HTR-8/SVneo (cell line): ENCODE measurements at places on chromosomes 6 and 20.

DNA sequence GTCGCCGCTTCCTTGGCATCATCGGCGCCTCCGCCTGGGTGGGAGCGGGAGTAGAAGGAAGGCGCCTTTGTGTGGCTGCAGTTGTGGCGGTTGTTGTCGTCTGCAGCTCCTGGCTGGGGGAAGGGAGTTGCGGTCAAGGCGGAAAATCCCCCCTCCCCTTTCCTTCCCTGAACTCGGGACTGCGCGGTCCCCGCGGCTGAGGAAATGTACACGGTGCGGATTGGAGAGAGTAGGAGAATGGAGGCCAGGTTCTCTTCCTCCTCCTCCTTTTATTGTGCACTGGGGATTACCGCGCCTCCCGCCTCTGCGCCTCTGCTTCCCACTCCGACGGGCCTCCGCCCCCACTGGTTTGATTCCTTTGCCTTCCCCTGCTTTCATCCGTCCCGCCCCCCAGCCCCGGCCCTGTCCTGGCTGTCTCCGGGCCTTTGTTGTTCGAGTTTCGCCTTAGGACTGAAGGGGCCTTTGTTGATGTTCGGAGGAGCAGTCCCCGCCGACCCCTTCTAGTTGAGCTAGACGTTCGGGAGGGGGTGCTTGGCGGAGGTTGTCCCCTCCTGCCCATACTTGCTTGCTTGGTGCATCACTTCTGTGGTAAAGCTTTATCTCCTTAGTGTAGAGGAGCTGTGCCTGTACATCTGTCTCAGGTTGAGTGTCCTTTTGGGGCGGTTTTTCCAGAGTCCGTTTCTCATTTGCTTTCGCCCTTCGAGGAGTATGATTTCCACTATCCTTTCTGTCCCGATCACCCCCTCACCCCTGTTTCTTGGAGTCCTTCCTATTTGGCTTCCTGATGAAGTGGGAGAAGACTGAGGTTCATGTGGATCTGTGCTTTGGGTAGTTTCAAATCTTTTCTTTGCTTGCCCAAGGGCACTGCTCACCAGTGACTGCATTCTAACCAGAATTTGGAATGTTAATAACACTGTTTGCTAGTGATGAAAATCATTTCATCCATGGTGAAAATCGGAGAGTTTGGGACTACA is 764 bp downstream of the ZNF292 start:
- peak; percentile 13 for DNase-seq

- no peak for DNase-seq
These were observed 79.8 kb upstream of the FAM184A start for GRCh38 chr6:119158057-119158848.

DNA sequence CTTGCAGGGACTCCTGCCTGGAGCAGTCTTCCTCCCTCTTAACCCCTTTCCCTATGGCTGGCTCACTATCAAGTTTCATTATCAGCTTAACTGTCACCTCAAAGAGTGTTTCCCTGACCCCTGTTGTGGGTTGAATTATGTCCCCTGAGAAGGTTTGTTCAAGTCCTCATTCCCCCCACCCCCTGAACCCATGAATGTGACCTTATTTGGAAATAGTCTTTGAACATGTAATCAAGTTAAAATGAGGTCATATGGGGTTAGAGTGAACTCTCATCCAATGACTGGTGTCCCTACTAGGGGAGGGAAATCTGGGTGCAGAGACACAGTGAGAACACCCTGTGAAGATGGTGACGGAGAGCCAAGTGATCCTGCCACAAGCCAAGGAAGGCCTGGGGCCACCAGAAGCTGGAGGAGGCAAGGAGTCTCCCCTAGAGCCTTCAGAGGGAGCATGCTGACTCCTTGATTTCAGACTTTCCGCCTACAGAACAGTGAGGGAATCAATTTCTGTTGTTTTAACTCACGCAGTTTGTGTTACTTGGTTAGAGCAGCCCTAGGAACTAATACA is 165.2 kb upstream of the TOP1 start:
- no peak for DNase-seq

DNA sequence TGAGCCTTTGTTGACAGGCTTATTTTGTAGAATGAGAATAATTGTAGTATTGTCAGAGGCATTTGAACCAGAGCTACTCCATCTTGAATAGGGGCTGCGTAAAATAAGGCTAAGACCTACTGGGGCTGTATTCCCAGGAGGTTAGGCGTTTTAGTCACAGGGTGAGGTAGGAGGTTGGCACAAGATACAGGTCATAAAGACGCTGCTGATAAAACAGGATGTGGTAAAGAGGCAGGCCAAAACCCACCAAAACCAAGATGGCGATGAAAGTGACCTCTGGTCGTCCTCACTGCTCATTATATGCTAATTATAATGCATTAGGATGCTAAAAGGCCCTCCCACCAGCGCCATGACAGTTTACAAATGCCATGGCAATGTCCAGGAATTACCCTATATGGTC is 82.7 kb downstream of the PFDN4 start:
- DNase-seq = no peak

GRCh38 chr20:9200620-9201019 is 131.7 kb downstream of the PLCB4 start:
- DNase-seq = peak; percentile 82

DNA sequence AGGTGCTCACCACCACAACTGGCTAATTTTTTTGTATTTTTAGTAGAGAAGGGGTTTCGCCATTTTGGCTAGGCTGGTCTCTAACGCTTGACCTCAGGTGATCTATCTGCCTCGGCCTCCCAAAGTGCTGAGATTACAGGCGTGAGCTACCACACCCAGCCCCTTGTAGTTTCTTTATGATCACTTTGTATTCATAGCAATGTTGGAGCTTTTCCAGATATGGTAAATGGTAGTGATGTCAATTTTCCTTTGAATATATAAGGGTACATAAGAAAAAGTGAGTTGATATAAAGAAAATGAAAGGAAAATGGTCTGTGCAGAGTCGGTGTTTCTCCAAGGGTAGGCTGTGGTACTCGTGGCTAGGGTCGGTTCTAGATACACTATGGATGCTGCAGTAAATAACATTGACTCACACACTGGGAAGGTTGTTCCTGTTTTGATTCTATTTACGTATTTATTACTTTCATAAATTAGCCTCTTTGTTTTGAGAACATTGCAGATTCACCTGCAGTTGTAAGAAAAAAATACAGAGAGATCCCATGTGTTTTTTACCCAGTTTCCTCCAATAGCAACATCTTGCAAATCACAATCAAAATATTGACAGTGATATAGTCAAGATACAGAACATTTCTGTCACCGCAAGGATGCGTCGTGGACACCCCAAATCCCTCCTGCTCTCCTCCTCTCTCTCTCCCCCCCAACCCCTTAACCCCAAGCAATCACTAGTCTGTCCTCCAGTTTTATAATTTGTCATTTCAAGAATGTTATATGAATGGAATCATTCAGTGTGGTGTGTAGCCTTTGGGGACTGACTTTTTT is 2.5 kb downstream of the ZNF831 start:
- DNase-seq = no peak

- peak; percentile 0 for DNase-seq
These were observed 69.1 kb downstream of the GRIK2 start for GRCh38 chr6:101462576-101462975.

DNA sequence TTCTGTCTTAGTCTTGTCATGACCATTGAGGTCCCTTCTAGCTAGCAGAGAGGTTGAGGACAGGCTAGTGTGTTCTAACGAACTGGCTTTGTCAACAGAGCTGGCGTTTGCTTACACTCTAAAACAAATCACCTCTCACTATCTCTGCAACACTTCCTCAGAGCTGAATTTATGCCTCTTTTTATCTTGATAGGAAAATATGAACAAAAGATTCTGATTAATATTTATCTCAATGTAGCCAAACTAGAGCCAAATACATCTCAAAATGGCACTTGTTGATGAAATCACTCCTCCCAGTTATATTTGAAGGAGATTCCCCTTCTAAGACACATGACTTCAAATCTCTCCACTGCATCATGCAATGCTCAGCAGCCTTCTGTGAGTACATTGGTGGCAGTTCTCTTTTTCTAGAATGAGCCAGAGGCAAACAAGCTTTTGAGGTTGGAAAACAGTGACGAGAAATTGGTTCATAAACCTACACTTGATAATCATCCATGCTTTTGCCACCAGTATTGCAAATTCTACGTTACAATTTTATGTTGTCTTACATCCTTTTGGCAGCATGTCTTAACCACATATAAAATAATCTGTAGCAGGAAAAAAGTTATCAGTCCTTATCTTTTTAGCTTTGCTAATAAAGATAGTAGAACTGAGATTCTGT is 615.7 kb upstream of the CITED2 start:
- DNase-seq = no peak

- no peak for DNase-seq
These were observed 670.7 kb downstream of the UTRN start for GRCh38 chr6:144955859-144956258.

- no peak for DNase-seq
These were observed 505.0 kb downstream of the PRKN start for GRCh38 chr6:162222521-162222920.

GRCh38 chr20:47605673-47606413 is 104.2 kb downstream of the NCOA3 start:
- no peak for DNase-seq

DNA sequence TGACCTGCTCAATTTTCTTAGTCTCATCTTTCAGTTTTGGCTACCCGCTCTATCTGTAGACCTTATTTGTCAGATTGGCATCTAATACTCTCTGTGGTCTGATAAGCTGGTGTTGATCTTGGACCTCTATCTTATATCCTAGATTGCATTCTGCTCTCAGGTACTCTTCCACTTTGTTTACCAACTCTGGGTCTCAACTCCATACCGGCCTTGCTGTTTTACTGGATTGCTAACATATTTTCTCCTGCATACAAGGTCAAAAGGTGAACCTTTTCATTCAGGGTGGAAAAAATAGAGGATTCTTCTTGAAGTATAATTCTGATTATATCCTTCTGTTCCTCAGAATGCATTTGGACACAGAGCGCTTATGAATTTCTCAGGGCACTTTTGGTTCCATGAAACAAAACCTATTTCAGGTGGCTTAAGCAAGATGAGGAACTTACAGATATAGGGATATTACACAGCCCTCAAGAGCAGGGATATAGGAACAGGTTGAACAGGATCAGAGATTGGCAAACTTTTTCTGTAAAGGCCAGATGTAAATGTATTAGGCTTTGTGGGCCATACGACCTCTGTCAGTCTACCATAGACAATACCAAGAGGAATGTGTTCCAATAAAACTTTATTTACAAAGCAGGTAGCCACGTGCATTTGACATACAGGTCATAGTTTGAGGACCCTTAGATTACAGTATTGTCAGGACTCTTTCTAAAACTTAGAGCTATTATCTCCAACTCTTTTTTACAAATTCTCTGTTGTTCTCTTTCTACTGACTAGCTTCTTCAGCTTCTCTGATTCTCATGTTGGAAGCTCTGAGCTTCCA is 2.5 kb upstream of the SH3BGRL2 start:
- DNase-seq = no peak

GRCh38 chr6:10720265-10720959 is 2.5 kb upstream of the TMEM14C start:
- no peak for DNase-seq

- no peak for DNase-seq
These were observed 935.1 kb downstream of the KIF16B start for GRCh38 chr20:15637950-15638754.

- no peak for DNase-seq
These were observed 125.7 kb downstream of the TCP11 start for GRCh38 chr6:35015476-35015875.

DNA sequence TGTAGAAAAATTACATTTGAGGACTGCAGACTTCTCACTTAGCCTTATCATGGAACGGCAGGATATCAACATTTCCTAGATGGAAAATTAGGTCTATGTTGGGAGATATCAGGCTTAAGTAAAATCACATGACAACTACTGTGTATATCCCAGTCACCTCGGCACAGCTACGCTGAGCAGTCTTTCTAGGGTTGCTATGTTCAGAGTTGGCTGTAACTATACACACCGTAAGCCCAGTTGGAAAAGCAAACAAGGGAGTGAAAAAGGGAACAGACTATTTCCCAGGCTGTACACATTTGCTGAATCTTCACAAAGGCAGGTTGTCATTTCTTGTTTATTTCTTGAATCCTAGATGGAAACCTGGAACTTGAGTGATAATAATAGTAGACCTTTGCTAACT is 80.7 kb upstream of the PTPRK start:
- DNase-seq = no peak

DNA sequence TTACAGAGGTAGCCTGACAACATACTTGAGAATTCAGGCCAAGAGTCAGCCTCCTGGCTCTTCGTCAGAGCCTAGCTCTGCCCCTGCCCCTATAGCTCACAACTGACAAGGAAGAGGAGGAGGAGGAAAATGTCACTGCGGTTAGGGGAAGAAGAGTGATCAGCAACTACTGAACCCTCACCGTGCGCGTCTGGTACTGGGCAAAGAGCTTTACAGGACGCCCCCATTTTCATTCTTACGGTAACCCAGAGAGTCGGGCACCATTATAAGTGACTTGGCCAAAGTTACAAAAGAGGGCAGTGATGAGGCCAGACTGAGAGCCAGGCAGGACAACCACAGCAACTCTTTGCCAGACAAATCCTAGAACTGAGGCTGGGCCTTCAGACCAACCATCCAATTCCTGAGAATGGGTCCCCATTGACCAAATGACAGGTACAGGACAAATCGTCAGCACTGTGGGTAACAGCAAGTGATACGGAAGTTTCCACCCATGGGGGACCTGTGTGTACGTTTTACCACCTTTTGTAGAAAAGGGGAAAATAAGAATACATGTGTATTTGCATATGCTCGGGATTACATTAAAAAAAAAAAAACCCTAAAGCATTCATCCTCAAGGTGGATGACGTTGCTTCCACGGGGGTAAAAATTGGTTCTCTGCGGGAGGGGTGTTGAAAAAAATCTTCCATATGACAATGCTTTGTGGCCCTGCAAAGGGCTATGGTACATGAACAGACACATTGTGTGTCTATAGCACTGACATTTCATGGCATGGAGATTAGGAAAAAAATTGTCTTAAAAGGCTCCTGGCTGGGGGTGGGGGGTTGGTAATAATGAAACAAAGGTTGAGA is 118.0 kb downstream of the NFATC2 start:
- no peak for DNase-seq

DNA sequence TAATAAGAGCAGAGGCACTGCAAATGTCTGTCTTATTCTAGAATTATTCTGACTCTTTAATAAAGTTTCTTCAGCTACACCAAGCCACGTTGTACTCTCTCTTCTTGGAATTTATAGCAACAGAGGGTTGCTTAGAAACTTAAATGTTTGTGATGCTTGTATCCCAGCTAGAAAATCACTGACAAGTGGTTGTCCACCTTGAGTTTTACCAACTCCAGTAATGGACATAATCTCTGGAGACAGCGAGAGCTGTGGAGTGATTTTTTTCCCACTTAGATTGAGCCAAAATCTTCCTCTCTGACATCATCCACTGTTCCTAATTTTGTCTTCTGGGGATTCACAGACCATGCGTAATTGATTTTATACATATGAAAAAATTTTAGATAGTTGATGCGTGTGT is 8.0 kb downstream of the ECT2L start:
- no peak for DNase-seq
